Body of pancreas (tissue), 4 donors: ENCODE measurements at places on chromosomes 5 and 9.

- H3K27me3 ChIP-seq: no peaks in the 10 kb centered on the region
- peak; percentile 65 for DNase-seq
- H3K27ac ChIP-seq: peak overlapping the region; percentile 91
- H3K4me1 ChIP-seq: peaks cover 46% of the 10 kb centered on the region
Observed at GRCh38 chr5:956941-957747, 51.5 kb upstream of the NKD2 start.

DNA sequence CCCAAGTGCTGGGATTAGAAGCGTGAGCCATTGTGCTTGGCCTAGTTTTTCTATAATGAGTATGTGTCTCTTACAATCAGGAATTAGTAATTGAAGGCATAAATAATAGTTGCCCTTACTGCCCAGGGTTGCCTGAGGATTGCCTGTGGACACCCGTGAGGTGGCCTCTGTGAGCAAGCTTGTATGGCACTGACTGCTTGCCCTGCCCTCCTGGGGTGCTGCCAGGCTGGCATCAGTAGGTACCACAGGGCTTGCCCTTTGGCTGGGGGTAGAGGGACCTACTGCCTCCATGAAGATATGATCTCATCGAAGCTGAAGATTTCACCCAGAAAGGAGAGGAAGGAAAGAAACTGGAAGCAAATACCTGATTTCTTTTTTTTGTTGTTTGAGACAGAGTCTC lies 23.8 kb upstream of the PHF19 start:
- DNase-seq: no peak
- H3K27ac ChIP-seq: no peak overlapping the region
- no peaks in the 10 kb centered on the region for H3K4me1 ChIP-seq
- no peak overlapping the region for H3K4me3 ChIP-seq

DNA sequence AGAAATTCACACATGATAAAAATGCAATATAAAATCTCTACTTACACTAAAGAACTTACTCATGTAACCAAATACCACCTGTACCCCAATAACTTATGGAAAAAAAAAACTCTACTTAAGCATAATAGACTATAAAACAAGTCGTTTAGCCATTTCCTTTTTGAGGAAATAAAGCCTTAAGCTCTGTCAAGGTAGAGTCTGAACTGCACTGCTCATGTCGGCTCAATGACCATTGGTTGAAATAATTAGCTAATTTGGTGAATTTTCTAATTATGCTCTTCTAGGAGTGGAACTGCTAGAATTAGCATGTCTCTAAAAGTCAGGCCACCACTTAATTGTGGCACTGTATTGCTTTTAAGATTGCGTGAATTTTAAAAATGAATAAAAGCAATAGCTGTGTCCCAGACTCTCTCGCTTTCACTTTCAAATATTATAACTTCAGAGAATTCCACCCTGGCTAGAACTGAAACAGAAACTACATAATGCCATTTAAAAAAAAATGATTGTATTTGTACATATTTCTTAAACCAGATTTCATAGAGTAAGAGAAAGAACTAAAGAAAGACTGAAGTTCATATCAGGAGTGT lies 113.0 kb upstream of the PCA3 start:
- no peaks in the 10 kb centered on the region for H3K4me1 ChIP-seq
- no peak for DNase-seq
- H3K4me3 ChIP-seq: no peak overlapping the region
- no peak overlapping the region for H3K27ac ChIP-seq

- H3K27ac ChIP-seq: no peak overlapping the region
- no peaks in the 10 kb centered on the region for H3K27me3 ChIP-seq
- no peak overlapping the region for H3K4me3 ChIP-seq
- no peak for DNase-seq
- H3K4me1 ChIP-seq: peaks cover 30% of the 10 kb centered on the region
Observed at GRCh38 chr9:2230362-2230761, 215.2 kb downstream of the SMARCA2 start.

DNA sequence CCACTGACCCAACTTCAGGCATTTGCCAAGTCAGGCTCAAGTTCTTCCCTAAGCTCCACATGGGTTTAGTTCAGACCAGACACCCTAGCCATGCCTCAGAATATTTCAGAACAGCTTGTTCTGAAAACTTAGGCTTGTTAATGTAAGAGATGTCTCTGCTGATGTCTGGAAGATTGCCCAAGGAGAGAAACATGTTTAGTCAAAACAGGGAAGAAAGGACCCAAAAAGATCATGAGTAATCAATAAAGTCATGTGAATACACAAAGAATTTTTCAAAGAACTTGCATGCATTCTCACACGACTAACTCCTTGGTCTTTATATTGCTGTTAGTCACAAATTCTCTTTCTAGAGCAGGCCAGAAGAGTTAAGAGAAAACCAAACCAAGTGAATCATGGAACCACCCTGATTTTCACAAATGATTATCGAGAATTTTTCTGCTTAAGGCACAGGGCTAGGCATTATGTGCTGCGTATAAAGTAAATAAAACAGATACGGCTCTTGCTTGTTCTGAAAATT lies 158.1 kb upstream of the HMHB1 start:
- no peak for DNase-seq
- H3K4me1 ChIP-seq: no peaks in the 10 kb centered on the region
- H3K4me3 ChIP-seq: no peak overlapping the region
- no peaks in the 10 kb centered on the region for H3K27me3 ChIP-seq
- H3K36me3 ChIP-seq: no peaks in the 10 kb centered on the region
- H3K27ac ChIP-seq: no peak overlapping the region

GRCh38 chr9:20713172-20713571 lies 29.1 kb downstream of the FOCAD start:
- H3K4me1 ChIP-seq: no peaks in the 10 kb centered on the region
- no peak overlapping the region for H3K27ac ChIP-seq
- no peaks in the 10 kb centered on the region for H3K36me3 ChIP-seq
- DNase-seq: no peak
- H3K27me3 ChIP-seq: no peaks in the 10 kb centered on the region

GRCh38 chr5:180081481-180081880 lies 9.9 kb upstream of the RNF130 start:
- no peak overlapping the region for H3K4me3 ChIP-seq
- H3K36me3 ChIP-seq: no peaks in the 10 kb centered on the region
- no peaks in the 10 kb centered on the region for H3K27me3 ChIP-seq
- H3K4me1 ChIP-seq: peaks cover 17% of the 10 kb centered on the region

DNA sequence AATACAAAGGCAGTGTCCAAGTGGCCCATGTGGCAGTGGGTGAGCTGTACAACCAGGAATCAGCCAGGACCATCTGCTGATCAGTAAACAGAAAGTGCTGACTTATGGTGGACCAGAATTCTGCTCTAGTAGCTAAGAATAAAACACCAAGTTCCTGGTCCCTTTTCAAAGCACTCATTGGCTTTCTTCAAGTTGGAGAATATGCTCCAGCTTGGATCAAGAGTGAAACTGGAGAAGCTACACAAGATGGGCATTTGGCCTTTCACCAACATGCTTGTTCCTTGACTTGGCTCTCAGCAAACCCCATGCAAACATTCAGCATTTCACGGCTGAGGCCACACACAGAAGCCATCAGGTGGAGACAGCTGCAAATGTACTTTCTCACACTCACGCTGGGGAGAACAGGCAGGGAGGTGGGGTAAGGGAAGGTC lies 32.1 kb downstream of the MARCHF3 start:
- no peak overlapping the region for H3K27ac ChIP-seq
- H3K4me1 ChIP-seq: peaks cover 9% of the 10 kb centered on the region
- DNase-seq: no peak
- H3K36me3 ChIP-seq: no peaks in the 10 kb centered on the region
- no peak overlapping the region for H3K4me3 ChIP-seq
